ENCODE measurements at places on chromosomes 3 and 15. TPM values are rescaled to one million over a fixed set of nuclear protein-coding genes. Genes with fewer than 3 reads are reported as not detected.

- peaks cover 14% of the 10 kb centered on the region for H3K4me1 ChIP-seq
- no peak overlapping the region for H3K4me3 ChIP-seq
- no peaks in the 10 kb centered on the region for H3K27me3 ChIP-seq
- no peaks in the 10 kb centered on the region for H3K36me3 ChIP-seq
- H3K27ac ChIP-seq = no peak overlapping the region
Observed at GRCh38 chr3:150945226-150946032, 27.1 kb downstream of the CLRN1 start.

GRCh38 chr3:149278911-149279310 lies 54.5 kb downstream of the TM4SF18 start:
- peaks cover 4% of the 10 kb centered on the region for H3K4me1 ChIP-seq
- H3K4me3 ChIP-seq = no peak overlapping the region
- no peaks in the 10 kb centered on the region for H3K36me3 ChIP-seq
- H3K27me3 ChIP-seq = no peaks in the 10 kb centered on the region
- DNase-seq = no peak
- no peak overlapping the region for H3K27ac ChIP-seq

GRCh38 chr3:192916371-192917027 lies 1.2 kb downstream of the MB21D2 start:
- peak overlapping the region; percentile 92 for H3K4me3 ChIP-seq
- peaks cover 7% of the 10 kb centered on the region for H3K4me1 ChIP-seq
- H3K36me3 ChIP-seq = no peaks in the 10 kb centered on the region
- no peaks in the 10 kb centered on the region for H3K27me3 ChIP-seq
- peak overlapping the region; percentile 88 for H3K27ac ChIP-seq
- no peak for DNase-seq

Gene CCR3
- total RNA-seq = not detected

Gene KCNAB1
- total RNA-seq = 12.2 TPM
